ENCODE measurements at places on chromosomes 1 and 21.

DNA sequence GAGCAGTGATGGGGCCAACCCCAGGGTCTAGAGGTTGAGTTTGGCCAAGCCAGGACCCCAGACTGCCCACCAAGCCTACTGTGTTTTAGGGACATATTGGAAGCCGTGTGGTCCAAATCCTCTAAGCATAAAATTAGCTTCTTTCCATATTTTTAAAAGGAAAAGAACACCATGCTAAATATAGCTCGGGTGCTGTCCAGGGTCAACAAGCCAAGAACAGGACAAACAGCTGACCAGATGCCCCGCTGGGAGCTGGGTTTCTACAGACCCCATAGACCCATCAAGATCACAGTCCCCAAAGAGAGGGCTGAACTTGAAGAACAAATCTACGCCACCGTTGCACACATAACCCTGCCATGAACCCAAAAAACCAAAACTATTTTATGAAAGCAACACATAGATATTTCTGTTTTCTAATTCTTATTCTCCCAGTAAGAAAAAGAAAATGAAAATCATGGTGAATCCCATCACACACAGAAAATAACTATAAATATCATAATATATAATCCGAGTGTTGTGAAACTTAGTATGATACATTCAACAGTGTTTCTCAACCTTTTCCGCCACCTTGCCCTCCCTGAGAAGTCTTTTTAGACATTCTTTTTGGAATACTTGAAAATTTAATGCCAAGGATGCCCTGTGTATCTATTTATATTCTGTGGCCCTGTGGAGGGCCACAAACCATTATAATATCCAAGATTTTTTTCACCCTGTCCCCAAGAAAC, 36.2 kb upstream of the FHAD1 start:
- DNase-seq = no peak

- no peak for DNase-seq
These were observed 28.3 kb upstream of the KIF26B start for GRCh38 chr1:245126530-245126929.

DNA sequence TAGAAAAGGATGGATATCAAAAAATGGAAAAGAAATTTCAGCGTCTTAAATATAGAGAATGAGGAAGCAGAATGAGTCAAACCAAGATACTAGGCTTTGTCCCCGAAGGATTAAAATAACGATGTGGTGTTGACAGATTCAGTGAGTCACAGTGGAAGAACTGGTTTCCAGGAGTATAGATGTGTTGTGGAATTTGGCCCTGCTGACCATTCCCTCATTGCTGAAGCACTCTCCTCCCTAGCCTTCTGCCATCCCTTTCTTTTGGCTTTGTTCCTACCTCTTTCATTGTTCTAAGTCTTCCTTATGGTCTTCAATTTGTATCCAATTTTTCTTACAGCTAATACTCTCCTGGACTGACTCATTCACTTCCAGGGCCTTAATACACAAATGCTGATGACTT, 23.1 kb upstream of the USP25 start:
- peak; percentile 79 for DNase-seq

DNA sequence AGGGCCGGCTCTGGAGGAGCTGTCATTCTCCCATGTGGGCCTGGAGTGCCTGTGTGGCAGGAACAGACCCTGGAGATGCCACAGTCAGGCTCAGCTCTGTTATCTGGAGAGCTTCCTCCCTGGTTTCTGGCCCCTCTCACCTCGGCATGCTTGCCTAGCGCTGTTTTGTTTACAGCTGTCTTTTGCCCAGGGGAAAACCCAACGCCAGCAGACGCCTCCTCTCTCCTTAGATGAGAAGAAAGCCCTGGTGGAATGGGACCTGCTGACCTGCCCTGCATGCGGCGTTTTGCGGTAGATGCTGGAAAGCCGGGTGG, 104.9 kb downstream of the CRYAA start:
- no peak for DNase-seq

Measured in retinal pigment epithelial cell (primary cell).